ENCODE measurements at places on chromosomes 4 and X. TPM values are rescaled to one million over a fixed set of nuclear protein-coding genes. Genes with fewer than 3 reads are reported as not detected.

DNA sequence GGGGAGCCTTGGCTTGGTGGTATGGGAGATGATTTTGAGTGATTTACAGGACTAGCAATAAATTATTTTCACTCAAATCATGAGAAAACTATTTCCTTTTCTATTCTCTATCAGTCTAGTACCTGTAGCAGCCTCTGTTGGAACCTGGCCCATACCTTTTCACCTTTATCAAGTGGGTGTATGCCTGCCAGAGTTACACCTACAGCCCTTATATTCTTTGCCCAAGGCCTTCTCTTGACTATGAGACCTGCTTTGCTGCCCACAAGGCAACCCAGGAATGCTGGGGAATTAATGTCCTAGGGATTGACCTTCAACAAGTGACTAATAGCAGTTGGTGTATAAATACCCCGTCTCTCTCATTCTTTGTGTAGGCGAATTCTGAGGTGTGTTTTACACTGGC, 20.0 kb upstream of the LEF1 start:
- H3K4me3 ChIP-seq, result no peak overlapping the region
- H3K27me3 ChIP-seq, result no peaks in the 10 kb centered on the region
- no peak overlapping the region for H3K27ac ChIP-seq
- no peaks in the 10 kb centered on the region for H3K4me1 ChIP-seq
- DNase-seq, result no peak

DNA sequence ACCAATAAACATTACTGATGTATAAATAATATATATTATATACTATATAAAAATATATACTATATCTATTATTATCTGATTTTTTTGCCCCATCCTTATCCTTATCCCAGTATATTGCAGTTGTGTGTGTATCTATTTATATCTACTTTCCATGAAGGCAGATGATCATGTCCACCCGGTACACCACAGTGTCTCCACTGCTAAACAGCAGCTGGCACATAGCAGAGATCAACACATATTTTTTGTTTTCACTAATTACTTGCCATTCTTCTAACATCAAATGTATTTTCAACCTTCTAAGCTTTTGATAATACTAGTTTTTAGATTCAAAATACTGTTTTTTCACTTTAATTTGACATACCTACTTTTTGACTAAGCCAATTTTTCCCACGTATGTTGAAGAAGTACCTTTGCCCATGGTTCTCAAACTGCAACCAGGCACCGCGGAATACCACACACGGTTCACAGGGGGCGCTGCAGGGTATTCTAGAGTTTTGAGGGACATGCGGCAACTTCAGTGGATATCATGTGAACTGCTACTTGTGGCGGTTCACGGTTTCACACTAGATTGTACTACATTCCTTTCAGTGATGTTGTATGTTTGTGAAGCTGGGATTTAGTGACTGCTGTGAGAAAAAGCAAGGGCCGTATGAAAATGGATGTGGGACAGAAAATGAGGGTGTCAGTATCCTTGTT, 182.5 kb upstream of the NPY2R start:
- H3K27ac ChIP-seq, result no peak overlapping the region
- no peak overlapping the region for H3K4me3 ChIP-seq
- H3K4me1 ChIP-seq, result no peaks in the 10 kb centered on the region
- no peak for DNase-seq
- H3K27me3 ChIP-seq, result no peaks in the 10 kb centered on the region

GRCh38 chrX:68433981-68434299, 645 bp upstream of the OPHN1 start:
- H3K4me3 ChIP-seq, result peak overlapping the region; percentile 52
- DNase-seq, result no peak

GRCh38 chrX:7346021-7346420, 198.1 kb upstream of the PUDP start:
- H3K4me1 ChIP-seq, result no peaks in the 10 kb centered on the region
- H3K36me3 ChIP-seq, result no peaks in the 10 kb centered on the region
- H3K27ac ChIP-seq, result no peak overlapping the region
- H3K4me3 ChIP-seq, result no peak overlapping the region
- H3K27me3 ChIP-seq, result no peaks in the 10 kb centered on the region

DNA sequence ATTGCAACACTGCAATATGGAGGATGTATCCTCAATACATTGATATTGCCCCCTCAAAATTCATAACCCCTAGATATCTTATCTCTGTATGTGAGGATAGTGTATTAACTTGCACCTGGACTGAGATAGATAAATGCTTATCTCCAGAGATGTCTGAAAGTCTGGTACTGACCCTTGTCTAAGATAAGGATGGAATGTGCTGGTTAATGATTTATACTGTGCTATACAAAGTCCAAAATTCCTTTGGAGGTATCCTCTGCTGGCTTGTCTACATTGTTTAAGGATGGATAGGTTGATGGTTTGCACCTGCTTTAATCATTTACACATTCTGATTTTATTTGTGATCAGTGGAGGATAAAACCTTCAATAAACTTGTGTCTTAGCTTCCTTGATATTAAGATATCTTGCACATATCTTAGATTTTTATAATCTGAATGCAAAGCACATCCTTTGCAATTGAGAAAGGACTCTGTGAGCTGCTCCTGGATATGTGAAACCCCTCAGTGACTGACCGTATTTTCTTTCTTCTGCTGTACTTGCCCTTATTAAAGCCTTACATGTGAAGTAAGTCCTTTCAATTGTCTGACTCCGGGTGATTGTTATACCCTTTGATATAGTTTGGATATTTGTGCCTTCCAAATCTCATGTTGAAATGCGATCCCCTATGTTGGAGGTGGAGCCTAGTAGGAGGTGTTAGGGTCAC, 430.3 kb upstream of the MAOA start:
- no peaks in the 10 kb centered on the region for H3K4me1 ChIP-seq
- no peak overlapping the region for H3K4me3 ChIP-seq
- no peaks in the 10 kb centered on the region for H3K27me3 ChIP-seq
- no peak for DNase-seq

GRCh38 chr4:31045724-31046318, 325.7 kb downstream of the PCDH7 start:
- no peaks in the 10 kb centered on the region for H3K27me3 ChIP-seq
- H3K4me3 ChIP-seq, result no peak overlapping the region
- no peak overlapping the region for H3K27ac ChIP-seq
- H3K4me1 ChIP-seq, result no peaks in the 10 kb centered on the region
- no peaks in the 10 kb centered on the region for H3K36me3 ChIP-seq

DNA sequence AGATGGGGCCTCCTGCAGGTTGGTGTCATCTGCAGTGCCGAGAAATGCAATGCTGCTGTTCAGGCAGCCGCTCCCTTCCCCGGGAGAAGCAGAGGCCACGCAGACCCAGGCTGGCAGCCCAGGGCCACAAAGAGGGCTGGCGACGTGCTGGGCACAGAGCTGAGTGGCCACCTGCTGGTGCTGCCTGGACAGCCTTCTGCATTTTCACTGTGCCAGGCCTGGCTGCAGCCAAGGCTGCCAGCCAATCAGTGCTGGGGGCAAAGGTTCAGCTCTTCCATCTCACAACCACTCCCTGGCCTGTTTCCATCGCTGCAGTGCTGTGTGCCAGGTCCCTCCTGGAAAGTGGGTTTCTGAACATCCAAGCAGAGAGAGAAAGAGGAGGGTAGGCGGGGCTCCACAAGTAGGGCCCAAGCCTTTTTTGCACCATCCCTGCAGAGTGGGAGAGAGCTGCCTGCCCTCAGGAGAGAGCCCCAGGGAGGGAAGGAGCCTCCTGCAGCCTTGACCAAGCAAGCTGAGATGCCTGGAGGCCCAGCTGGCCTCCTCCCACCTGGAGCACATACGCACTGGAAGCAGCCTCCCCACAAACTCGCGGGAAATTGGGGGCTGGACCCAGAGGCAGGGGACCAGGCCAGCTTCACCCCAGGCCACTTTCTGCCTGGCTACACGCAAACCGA, 20.1 kb downstream of the ADRA2C start:
- DNase-seq, result no peak
- peaks cover 46% of the 10 kb centered on the region for H3K27me3 ChIP-seq
- H3K27ac ChIP-seq, result no peak overlapping the region
- H3K4me1 ChIP-seq, result no peaks in the 10 kb centered on the region
- H3K4me3 ChIP-seq, result no peak overlapping the region

DNA sequence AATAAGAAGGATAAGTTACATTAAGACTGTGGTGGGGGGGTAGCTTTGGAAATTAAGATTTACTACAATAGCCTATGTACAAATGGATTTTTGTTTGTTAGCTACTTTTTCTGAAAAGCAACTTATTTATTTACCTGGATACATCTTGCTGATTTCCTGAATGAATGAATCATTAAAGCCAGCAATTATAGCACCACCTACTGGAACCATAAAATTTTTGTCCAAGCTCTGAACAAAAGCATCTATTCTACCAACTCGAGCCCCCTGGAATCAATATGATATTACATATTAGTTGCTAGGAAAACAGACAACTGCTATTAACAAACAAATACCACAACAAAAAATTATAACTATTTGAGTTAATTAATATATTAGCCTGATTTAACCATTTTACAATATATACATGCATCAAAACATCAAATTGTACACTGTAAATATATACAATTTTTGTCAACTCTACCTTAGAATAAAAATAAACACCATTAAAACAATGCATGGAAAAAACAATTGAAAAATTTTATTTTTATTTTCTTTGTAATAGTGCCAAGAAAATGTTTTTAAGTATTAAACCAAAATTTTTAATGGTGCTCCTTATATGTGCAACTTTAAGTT, 15.3 kb downstream of the SEPSECS start:
- peak; percentile 28 for DNase-seq
- H3K27me3 ChIP-seq, result no peaks in the 10 kb centered on the region
- no peak overlapping the region for H3K4me3 ChIP-seq

GRCh38 chrX:45145492-45146215, 55.0 kb downstream of the DIPK2B start:
- H3K4me1 ChIP-seq, result no peaks in the 10 kb centered on the region
- no peak for DNase-seq
- no peaks in the 10 kb centered on the region for H3K36me3 ChIP-seq
- no peak overlapping the region for H3K27ac ChIP-seq

- no peak overlapping the region for H3K4me3 ChIP-seq
- no peaks in the 10 kb centered on the region for H3K36me3 ChIP-seq
- no peaks in the 10 kb centered on the region for H3K4me1 ChIP-seq
Observed at GRCh38 chr4:155809835-155810234, 51.0 kb downstream of the GUCY1B1 start.

GRCh38 chr4:108433832-108434231, 186.5 kb upstream of the RPL34 start:
- H3K4me1 ChIP-seq, result no peaks in the 10 kb centered on the region
- H3K4me3 ChIP-seq, result no peak overlapping the region
- H3K27me3 ChIP-seq, result no peaks in the 10 kb centered on the region
- DNase-seq, result no peak
- no peak overlapping the region for H3K27ac ChIP-seq

DNA sequence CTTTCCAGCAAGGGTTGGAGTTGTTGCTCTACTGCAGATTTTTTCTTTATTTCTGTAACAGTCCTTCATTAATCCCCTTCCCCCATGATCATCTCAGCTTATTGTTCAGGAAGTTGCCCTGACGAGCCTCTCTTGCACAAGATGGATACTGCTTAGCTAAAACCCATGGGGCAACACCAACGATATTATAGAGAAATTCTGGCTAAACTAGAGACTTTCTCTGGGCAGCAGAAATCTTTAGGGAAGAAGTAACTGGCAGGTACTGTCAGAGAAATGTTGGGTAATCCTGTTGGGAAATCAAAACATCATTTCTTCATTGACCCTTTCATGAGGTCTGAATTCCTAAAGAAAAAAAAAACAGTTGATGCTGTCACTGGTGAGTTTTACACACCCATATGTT, 921.3 kb downstream of the NLGN4X start:
- no peaks in the 10 kb centered on the region for H3K36me3 ChIP-seq
- H3K27ac ChIP-seq, result no peak overlapping the region
- no peaks in the 10 kb centered on the region for H3K4me1 ChIP-seq
- H3K4me3 ChIP-seq, result no peak overlapping the region
- DNase-seq, result no peak
- no peaks in the 10 kb centered on the region for H3K27me3 ChIP-seq

- no peak for DNase-seq
- H3K4me3 ChIP-seq, result no peak overlapping the region
- no peaks in the 10 kb centered on the region for H3K27me3 ChIP-seq
- H3K36me3 ChIP-seq, result no peaks in the 10 kb centered on the region
Observed at GRCh38 chr4:151690164-151690870, 70.5 kb downstream of the GATB start.

- no peak for DNase-seq
- peaks cover 9% of the 10 kb centered on the region for H3K4me1 ChIP-seq
- no peaks in the 10 kb centered on the region for H3K27me3 ChIP-seq
- H3K36me3 ChIP-seq, result no peaks in the 10 kb centered on the region
- H3K27ac ChIP-seq, result no peak overlapping the region
Observed at GRCh38 chr4:159248384-159249178, 145.7 kb downstream of the RAPGEF2 start.

- H3K4me3 ChIP-seq, result no peak overlapping the region
- DNase-seq, result no peak
- no peaks in the 10 kb centered on the region for H3K27me3 ChIP-seq
- H3K27ac ChIP-seq, result no peak overlapping the region
- no peaks in the 10 kb centered on the region for H3K36me3 ChIP-seq
Observed at GRCh38 chrX:103730796-103731493, 20.2 kb downstream of the TMEM31 start.

- no peak overlapping the region for H3K4me3 ChIP-seq
- no peaks in the 10 kb centered on the region for H3K36me3 ChIP-seq
- no peaks in the 10 kb centered on the region for H3K4me1 ChIP-seq
- H3K27ac ChIP-seq, result no peak overlapping the region
Observed at GRCh38 chr4:89069481-89069880, 12.5 kb upstream of the FAM13A start.

GRCh38 chr4:69717778-69718177, 42.6 kb downstream of the SULT1B1 start:
- peaks cover 29% of the 10 kb centered on the region for H3K4me1 ChIP-seq
- H3K27ac ChIP-seq, result no peak overlapping the region

- no peaks in the 10 kb centered on the region for H3K4me1 ChIP-seq
- no peaks in the 10 kb centered on the region for H3K36me3 ChIP-seq
- DNase-seq, result no peak
- no peaks in the 10 kb centered on the region for H3K27me3 ChIP-seq
Observed at GRCh38 chr4:121139533-121140222, 24.4 kb downstream of the TNIP3 start.

DNA sequence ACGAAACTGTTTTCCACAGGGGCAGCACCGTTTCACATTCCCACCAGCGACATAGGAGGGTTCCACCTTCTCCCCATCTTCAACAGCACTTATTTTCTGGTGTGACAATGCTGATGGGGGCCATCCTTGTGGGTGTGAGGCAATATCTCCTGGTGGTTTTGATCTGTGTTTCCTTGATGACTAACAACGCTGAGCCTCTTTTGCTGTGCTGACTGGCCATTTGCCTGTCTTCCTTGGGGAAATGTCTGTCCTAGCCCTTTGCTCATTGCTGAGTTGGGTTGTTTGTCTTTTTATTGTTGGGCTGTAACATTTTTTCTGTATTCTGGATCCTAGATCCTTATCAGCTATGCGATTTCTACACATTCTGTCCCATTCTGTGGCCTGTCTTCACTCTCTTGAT, 33.7 kb downstream of the ATP2B3 start:
- H3K27me3 ChIP-seq, result no peaks in the 10 kb centered on the region
- no peaks in the 10 kb centered on the region for H3K36me3 ChIP-seq
- H3K27ac ChIP-seq, result no peak overlapping the region
- DNase-seq, result no peak
- no peaks in the 10 kb centered on the region for H3K4me1 ChIP-seq
- H3K4me3 ChIP-seq, result no peak overlapping the region

UGT8 gene
- 3.7 TPM for total RNA-seq

ACE2 gene
- total RNA-seq, result 2.0 TPM

TRPC5OS gene
- not detected for total RNA-seq

DMRTC1 gene
- total RNA-seq, result 0.20 TPM

FDCSP gene
- total RNA-seq, result not detected

SOD3 gene
- total RNA-seq, result 80.0 TPM

CSAG1 gene
- total RNA-seq, result not detected

VCX2 gene
- total RNA-seq, result not detected

SLC7A11 gene
- total RNA-seq, result 1.8 TPM

CSN1S1 gene
- total RNA-seq, result not detected

STK32B gene
- 1.9 TPM for total RNA-seq

PITX2 gene
- not detected for total RNA-seq
